ENCODE measurements at places on chromosomes 13 and 19.
A peak's percentile ranks its signal among the peaks of the same experiment; 100 is the strongest.

DNA sequence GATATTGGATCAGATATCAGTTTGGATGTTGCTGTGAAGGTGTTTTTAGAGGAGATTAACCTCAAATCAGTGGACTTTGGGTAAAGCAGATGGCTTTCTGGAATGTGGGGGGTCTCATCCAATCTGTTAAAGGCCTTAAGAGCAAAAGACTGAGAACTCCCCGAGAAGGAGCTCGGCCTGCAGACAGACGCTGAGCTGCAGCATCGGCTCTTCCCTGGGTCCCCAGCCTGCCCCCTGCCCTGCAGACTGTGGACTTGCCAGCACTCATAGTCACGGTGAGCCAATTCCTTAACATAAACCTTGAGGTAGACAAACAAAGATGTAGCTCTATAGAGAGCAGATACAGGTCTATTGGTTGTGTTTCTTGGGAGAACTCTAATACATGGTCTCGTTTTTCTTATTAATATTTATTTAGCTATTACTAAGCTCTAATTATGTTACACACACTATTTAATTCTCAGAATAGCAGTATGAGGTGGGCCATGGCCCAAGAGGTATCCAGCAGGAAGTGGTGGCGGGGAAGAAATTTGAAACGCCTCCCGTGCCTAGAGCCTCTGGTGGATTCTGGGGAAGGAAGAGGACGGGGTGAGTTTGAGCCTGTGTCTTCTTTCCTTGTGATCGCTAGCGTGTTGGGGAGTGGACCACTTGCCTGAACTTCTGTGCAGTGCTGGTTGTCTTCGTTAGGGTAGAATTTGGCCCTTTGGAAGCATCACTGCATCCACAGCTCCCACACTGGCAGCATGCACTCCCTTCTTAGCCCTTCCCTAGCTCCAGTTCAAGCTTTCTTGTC, 305.3 kb downstream of the TEX29 start:
- DNase-seq = no peak

- DNase-seq = no peak
Measured at GRCh38 chr19:33300894-33301143, 1.5 kb downstream of the CEBPA start.

DNA sequence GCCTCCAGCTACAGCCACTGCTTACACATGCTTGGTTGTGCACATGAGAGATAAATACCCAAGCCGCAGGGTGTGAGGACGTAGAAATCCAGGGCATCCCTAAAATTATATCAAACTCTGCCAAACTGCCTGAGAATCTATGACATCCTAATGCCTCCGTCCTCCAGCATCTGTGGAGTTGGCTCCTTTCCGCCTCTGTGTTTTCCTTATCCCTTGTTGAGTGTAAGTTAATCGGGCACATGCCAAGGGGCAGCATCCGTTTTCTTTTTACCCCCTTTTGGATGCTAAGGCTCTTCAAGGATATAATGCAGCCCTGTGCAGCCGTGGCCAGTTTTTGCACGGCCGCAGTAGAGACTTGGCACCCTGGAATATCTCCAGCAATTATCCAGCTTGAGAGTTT, 66.5 kb downstream of the COL4A2 start:
- DNase-seq = no peak

- peak; percentile 48 for DNase-seq
Measured at GRCh38 chr19:7852851-7853769, 21.1 kb downstream of the PRR36 start.

GRCh38 chr13:90485436-90485835, 862.1 kb upstream of the MIR17HG start:
- DNase-seq = no peak

DNA sequence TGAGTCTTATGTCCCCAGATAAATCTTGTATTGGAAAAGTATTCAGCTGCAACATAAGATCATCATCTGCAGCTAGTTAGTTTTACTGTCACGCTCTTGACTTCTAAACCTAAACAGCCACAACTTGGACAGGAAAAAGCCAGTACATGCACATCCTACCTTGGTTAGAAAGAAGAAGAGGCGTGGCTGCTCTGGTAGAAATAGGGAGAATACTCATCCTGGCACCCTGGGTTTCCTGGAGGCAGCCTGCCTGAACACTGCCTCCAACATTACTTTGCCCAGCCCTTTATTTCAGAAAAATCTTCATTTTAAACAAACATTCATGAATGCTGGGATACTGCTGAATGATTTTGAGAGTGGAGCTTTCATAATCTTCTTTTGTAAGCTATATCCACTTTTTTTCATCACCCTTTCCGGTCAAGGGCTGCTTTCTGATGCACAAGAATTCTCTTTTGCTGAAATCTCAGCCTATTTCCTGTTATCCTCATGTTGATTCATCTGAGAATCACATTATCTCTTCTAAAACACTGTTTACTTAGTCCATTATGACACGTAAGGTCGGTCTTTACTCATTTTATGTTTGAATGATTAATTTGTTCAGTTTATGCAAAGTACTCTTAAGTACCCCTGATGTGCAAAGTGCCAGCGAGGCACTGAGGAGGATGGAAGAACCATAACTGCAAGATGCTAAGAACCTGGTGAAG, 55.2 kb downstream of the STARD13 start:
- DNase-seq = no peak

DNA sequence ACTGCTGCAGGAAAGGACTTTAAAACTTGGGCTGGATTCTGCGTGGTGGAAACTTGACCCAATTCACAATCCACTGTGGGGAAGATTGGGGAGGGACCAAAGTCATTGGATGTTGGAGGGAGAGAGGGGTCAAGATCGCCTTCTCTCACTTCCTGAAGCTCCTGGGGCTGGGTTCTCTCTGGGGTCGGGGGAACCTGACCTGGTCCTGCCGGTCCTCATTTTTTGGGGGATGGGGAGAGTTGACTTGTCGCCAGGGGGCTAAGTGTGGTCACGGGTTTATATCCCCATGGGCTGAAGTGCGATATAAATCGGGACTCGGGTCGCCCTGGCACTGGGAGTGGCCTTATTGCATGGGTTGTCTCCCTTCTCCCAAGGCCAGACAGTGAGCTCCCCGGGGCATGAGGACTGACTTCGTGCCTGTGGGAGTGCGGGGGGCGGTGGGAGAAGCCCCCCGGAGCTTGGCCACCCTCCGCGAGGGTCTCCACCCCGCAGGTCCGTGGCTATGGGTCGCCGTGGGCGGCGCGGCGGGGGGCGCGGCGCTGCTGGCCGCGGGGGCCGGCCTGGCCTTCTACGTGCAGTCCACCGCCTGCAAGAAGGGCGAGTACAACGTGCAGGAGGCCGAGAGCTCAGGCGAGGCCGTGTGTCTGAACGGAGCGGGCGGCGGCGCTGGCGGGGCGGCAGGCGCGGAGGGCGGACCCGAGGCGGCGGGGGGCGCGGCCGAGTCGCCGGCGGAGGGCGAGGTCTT, 6.3 kb downstream of the ICAM5 start:
- no peak for DNase-seq

- no peak for DNase-seq
Measured at GRCh38 chr19:34504809-34505291, 23.3 kb downstream of the WTIP start.

- no peak for DNase-seq
Measured at GRCh38 chr13:81302125-81302524, 961.2 kb upstream of the SPRY2 start.

- DNase-seq = no peak
Measured at GRCh38 chr13:74270018-74270417, 135.8 kb upstream of the KLF12 start.

DNA sequence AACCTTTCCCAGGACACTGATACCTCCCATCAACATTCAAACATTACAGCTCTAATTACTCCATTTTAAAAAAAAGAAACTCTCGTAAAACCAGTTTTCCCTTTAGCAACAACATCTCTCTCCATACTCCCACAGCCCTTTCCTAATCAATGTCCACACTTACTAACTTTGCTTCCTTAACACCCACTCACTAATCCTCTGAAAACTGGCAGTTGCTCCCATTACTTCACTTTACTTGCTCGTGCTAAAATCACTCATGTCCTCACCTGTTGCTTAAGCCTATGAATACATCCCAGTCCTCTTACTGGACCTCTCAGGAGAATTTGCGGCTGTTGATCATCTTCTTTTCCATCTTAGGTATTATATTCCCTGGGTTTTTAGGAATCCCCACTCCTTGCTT, 44.8 kb downstream of the RBM26 start:
- no peak for DNase-seq

DNA sequence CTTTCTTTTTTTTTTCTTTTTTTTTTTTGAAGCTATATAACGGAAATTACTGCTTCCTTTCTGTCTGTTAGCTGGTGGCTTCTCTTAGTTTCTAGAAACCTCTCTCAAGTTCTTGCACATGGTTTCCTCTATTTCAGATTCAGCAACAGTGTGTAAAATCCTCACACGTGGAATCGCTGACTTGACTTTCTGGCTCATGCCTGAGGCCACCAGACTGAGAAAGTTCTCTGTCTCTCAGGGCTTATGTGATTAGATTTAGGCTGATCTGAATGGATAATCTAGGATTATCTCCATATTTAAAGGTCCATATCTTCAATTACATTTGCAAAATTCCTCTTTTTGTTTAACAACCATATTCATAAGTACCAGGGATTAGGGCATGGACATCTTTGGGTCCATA, 856.3 kb upstream of the SLITRK6 start:
- no peak for DNase-seq

- no peak for DNase-seq
Measured at GRCh38 chr13:110156301-110157049, 150.5 kb downstream of the COL4A1 start.
